ENCODE measurements at places on chromosomes 12 and 14. TPM values are rescaled to one million over a fixed set of nuclear protein-coding genes. Genes with fewer than 3 reads are reported as not detected.

DNA sequence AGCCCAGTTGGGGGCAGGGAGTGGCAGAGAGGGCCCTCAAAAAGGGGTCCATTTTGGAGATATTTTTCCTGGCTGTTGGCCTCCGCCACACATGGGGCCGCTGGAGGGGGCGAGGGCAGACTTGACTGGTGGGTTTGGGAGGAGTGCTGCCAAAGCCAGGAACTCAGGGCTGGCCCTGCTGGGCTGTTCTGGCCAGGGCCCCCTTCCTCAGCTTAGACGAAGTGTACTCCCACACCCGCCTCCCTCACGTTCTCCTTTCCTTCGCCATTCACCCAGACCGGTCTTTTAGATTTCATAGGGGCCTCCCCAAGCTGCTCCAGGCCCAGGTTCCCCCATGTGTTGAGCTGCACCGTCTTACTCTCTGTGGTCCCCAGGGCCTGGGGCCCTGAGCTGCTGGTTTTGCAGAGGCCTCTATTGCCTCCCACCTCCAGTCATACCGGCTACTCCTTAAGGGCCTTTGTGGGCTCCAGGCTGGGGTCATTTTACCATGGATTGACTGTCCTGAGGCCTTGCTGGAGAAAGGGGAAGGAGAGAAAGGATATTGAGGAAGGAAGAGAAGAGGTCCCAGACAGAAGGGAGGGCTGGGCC lies 1.3 kb downstream of the KRT7 start:
- DNase-seq, result no peak

GRCh38 chr14:68910540-68910939 lies 68.6 kb downstream of the ACTN1 start:
- no peak for DNase-seq

The C2CD5 gene
- total RNA-seq, result 53.4 TPM

- no peak for DNase-seq
Measured at GRCh38 chr12:122882908-122883558, 12.9 kb downstream of the VPS37B start.

- no peak for DNase-seq
Measured at GRCh38 chr12:75452675-75453330, 27.8 kb upstream of the GLIPR1 start.

GRCh38 chr14:46091819-46092218 lies 559.8 kb downstream of the RPL10L start:
- DNase-seq, result no peak

DNA sequence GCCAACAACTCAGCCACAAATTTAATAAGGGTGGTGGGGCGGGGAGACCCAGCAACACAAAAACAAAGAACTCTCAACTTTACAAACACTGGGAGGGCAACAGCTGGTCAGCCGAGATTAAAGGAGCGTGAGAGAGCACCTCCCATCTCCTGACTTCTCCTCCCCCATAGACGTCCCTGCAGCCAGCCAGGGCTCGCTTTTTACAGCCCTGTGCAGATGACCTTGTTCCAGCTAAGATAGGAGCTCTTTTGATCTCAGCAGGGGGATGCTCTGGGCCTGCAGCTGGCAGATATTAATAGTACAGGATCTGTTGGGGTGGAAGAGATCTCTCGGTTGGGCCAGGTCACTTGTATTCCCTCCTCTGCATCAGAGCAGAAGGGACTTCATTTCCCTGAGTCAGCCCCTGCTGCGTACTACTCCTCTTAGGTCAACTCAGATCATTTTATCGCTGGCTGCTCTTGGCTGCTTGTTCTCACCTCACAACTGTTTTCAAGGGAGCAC lies 475.8 kb downstream of the RAD51B start:
- DNase-seq, result no peak

DNA sequence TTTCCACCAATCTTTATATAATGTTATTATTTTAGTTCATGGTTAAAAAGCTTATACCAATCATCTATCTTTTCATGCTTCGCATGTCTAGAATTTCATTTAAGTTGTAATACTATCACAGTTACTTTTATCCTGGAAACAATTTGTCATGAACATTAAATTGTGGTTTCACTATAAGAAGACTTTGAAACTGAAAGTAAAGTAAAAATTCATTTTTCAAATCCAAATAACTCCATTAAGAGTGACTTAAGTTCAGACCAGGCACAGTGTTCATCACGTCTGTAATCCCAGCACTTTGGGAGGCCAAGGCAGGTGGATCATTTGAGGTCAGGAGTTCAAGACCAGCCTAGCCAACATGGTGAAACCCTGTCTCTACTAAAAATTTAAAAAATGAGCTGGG lies 12.4 kb downstream of the ESR2 start:
- DNase-seq, result no peak

Measured in sciatic nerve (tissue), 2 donors.